ENCODE measurements at places on chromosomes 12 and 14.

DNA sequence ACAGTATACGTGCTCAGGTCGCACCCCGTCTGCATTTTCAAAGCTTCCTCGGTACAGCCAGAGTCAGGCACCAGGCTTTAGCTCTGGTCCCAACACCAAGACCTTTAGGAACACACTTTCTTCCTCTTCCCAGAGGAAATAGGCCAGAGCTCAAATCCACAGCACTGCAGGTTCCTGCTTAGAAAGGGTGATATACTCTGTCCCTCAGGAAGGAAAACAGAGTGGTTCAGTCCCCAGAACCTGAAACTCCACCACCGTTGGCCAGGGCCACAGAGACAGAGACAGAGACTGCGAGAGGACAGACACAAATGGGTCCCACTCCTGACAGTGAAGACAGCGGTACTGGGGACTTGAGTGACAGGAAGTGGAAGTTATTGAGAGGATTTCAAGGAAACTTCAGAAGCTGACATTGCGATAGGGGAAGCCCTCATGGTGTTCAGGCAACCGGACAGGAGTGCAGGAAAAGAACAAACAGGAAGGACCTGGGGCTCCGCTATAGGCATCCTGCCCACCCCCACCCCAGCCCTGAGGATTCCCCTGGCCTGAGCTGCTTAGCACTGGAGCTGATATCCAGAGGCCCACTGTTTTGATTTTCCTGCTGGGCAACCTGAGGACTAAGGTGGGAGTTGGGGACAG lies 5.5 kb upstream of the KRT8 start:
- DNase-seq = no peak

- no peak for DNase-seq
Measured at GRCh38 chr14:85953265-85953664, 423.3 kb downstream of the FLRT2 start.

GRCh38 chr14:79585845-79586244 lies 625.5 kb downstream of the DIO2 start:
- DNase-seq = no peak

- DNase-seq = no peak
Measured at GRCh38 chr12:93176165-93176564, 201.6 kb upstream of the NUDT4 start.

GRCh38 chr14:67420102-67420739 lies 8.3 kb upstream of the PLEK2 start:
- DNase-seq = no peak

DNA sequence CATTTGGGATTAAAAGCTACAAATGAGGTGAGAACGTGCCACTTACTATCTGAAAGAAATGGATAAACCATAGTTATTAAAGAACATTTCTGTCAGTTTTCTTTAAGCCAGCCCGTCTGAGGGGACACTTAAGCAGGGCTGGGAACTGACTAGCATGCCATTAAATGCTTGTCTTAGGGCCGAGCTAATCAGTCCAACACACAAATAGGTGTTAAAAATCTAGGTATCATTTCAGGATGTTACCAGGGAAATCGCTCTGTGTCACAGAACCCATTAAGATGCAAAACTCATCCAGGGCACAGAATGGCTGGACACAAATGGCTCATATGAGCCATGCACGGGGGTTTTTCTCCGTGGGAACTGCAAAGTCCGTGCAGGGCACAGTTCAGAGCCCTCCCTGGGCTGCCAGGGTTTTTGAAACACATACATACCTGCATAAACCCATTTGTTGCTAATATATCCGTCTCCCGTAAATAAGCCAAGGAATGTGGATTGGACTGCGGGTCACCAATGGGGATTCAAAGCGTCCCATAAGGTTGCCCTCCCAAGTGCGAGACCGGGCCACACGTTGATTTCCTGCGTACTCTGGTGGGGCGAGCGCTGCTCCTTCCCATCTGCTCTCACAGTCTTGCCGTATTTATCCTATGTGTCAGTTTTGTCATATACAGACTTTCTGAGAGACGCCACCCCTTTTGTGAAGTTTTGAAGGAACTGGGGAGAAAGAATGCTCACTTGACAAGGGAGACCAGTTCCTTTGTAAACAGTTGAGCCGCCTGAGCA lies 5.4 kb upstream of the GSC start:
- DNase-seq = no peak

- no peak for DNase-seq
Measured at GRCh38 chr14:56899829-56900228, 89.5 kb upstream of the OTX2 start.

- DNase-seq = no peak
Measured at GRCh38 chr12:18141048-18141982, 51.3 kb upstream of the RERGL start.

DNA sequence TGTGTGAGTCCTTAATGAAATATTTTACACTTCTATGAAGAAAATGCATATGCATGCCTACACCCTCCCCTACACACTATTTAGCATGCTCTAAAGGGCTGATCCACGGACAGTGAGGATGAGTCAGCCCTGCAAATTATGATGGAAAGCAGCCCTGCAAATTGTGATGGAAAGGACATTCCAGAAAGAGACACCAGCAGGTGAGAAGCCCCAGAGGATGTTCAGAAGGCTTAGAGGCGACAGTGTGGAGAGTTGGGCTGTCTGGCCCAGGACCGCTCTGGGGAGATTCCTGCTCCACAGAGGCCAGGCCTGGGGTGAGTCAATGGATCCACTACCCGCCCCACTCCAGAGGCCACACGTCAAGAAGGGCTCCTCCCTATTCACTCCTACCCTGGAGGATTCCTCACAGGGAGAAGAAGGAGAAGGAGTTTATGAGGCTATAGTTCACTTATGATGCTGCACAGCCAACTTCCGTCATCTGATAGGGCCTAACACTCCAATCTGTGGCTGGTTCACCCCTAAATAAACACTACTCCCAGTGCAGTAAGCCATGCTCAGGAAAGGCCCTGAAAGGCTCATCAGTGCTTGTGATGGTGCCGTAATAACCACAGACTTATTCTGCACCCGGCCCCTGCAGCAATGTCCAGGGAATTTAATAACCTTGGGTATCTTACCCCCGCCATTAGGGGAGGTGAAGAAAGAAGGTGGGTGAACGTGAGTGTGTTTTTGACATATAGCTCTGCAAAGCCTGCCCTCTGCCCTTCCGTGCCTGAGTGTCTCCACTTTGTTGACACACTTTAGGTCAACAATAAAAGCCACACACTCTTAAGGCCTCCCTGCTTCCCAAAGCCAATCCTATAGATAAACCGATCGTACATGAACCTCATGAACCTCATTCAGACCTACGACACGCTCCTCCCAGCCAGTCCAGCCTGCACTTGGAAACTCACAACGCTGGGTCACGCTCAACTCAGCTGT lies 46.4 kb downstream of the CLMN start:
- no peak for DNase-seq

DNA sequence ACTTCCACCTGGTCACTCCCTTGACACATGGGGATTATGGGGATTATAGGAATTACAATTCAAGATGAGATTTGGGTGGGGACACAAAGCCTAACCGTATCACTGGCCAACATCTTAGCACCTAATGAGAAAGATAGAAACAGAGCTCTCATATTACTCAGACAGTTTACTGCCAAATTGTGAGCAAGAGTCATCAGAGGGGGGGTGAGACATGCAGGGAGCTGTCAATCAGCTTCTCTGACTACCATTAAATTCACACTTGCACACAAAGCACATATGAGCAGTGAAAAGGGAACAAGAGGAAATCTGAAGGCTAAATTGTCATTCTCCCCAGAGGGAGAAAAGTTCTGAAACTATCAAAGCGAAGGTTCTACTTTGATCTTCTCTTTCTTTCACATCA lies 78.1 kb upstream of the GRIN2B start:
- DNase-seq = no peak

DNA sequence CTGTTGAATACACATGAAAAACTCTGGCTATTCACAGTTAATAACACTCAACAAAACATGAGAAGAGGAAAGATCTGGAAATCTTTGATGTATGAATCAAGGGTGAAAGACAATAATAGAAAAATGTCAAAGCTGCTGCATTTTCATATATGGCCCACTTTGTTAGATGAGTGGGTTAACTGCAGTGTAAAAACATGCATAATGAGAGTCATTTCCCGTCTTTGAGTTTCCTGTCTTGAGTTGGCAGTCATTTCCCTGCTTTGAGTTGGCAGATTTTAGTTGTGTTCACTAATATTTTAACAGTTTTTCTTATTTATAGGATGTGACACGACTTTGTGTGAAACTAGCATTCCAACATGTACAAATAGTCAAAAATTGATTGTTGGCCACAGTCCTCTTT lies 87.9 kb upstream of the PTPRQ start:
- no peak for DNase-seq

DNA sequence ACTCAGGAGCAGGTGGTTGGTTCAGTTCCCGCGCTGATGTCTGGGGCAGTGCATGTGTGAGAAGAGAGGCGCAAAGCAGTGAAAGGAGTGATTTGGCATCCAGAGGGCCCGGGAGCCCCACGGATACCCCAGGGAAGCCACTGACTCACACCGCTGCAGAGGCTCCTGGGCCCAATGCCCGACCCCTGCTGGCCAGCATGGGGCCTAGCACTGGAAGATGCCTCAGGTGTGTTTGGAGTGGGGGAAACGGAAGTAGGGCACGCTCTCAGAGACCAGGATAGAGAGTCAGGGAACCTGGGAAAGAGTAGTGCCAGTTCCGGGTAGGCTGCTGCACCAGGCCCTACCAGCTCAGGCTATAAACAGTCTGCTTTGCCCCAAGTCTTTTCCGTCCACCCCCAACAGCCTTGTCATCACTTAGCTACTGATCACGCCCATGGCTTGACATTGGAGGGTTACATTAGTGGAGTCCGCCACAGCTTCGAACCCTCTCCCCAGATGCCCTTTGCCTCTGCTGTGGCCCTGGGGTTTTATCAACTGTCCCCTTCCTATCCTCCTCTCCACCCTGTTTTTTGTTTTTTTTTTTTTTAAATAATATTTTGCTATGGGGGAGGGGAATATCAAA lies 9.5 kb upstream of the CSAD start:
- peak; percentile 23 for DNase-seq

DNA sequence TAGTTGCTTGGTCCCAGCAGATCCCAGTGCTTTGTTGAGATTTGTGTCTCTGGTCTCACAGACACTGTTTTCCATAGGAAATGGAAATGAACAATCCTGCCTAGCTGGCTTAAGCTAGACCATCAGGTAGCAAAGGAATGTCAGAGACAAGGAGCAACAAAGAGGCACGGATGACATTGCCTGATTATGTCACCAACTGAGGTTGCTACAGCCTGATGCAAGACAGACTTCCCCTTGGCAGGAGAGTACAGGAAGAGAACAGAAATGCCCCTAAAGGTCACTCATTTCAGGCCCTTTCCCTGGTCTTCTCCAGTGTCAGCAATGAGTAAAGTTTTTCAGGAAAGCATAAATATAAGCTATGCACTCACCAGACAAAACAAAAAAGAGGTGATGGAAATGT lies 2.0 kb upstream of the PRB2 start:
- DNase-seq = no peak

Measured in HCT116 (cell line).